Placental epithelial cell (primary cell): ENCODE measurements at places on chromosomes 4 and X. TPM values are rescaled to one million over a fixed set of nuclear protein-coding genes. Genes with fewer than 3 reads are reported as not detected.

Gene CYLC1
- total RNA-seq: not detected in 2 replicates

Gene KIAA1210
- total RNA-seq: not detected in 2 replicates

Gene ENOX2
- 5.1 and 11.7 TPM in 2 replicates for total RNA-seq

Gene NHS
- under 0.01 TPM in 2 replicates for total RNA-seq

Gene NAA11
- total RNA-seq: not detected in 2 replicates

Gene CTSO
- total RNA-seq: 5.9 and 10.6 TPM in 2 replicates

Gene GPRASP2
- 8.0 and 11.4 TPM in 2 replicates for total RNA-seq

Gene LUZP4
- not detected in 2 replicates for total RNA-seq

Gene UBA1
- 197 and 296 TPM in 2 replicates for total RNA-seq

Gene PLK4
- total RNA-seq: 4.2 and 6.3 TPM in 2 replicates

Gene ETDB
- not detected in 2 replicates for total RNA-seq

Gene DCAF8L2
- not detected in 2 replicates for total RNA-seq

Gene CCDC110
- total RNA-seq: 0.11 and 0.39 TPM in 2 replicates

Gene BEND4
- total RNA-seq: not detected in 2 replicates

Gene SERTM2
- not detected in 2 replicates for total RNA-seq

Gene FAM47A
- total RNA-seq: not detected in 2 replicates

Gene TCEAL6
- total RNA-seq: not detected in 2 replicates

Gene MAGEE1
- 3.0 and 3.1 TPM in 2 replicates for total RNA-seq

Gene CCDC149
- 2.4 and 2.5 TPM in 2 replicates for total RNA-seq

Gene DOCK11
- total RNA-seq: 1.6 TPM in 2 replicates

Gene MAGEA9
- not detected in 2 replicates for total RNA-seq

Gene PPP1R2C
- not detected in 2 replicates for total RNA-seq

Gene CXorf49
- 0.39 TPM in 1 of 2 replicates, not detected in the other for total RNA-seq

Gene LONRF3
- not detected in 2 replicates for total RNA-seq

Gene AKAP4
- not detected in 2 replicates for total RNA-seq

Gene CDX4
- not detected in 2 replicates for total RNA-seq

Gene FHDC1
- 4.7 and 9.1 TPM in 2 replicates for total RNA-seq

Gene ADGRG2
- total RNA-seq: 0.22 and 0.39 TPM in 2 replicates

Gene MMRN1
- not detected in 2 replicates for total RNA-seq

Gene PF4V1
- total RNA-seq: not detected in 2 replicates

Gene GAGE13
- not detected in 2 replicates for total RNA-seq

Gene CYBB
- total RNA-seq: not detected in 2 replicates

Gene NWD2
- under 0.01 TPM in 2 replicates for total RNA-seq

Gene HMGB2
- total RNA-seq: 8.8 and 23.6 TPM in 2 replicates

Gene ZNF732
- 2.0 and 2.9 TPM in 2 replicates for total RNA-seq

Gene ZDHHC15
- total RNA-seq: not detected in 2 replicates

Gene BANK1
- total RNA-seq: 0.33 and 0.39 TPM in 2 replicates

Gene HUWE1
- total RNA-seq: 149 and 275 TPM in 2 replicates

Gene NSG1
- 102 and 108 TPM in 2 replicates for total RNA-seq

Gene TMPRSS11A
- not detected in 2 replicates for total RNA-seq

Gene TASL
- not detected in 2 replicates for total RNA-seq

Gene PRKX
- 7.9 and 13.3 TPM in 2 replicates for total RNA-seq

Gene ENPEP
- total RNA-seq: 0.39 and 2.3 TPM in 2 replicates

Gene CHRDL1
- not detected in 2 replicates for total RNA-seq

Gene ETDA
- total RNA-seq: not detected in 2 replicates

Gene XKRX
- 0.79 TPM in 1 of 2 replicates, not detected in the other for total RNA-seq

Gene F11
- total RNA-seq: not detected in 2 replicates

Gene RAP1GDS1
- total RNA-seq: 22.8 and 33.6 TPM in 2 replicates

Gene MAPK10
- 0.65 and 5.1 TPM in 2 replicates for total RNA-seq

Gene POLN
- 2.8 and 6.7 TPM in 2 replicates for total RNA-seq

Gene SSX4
- not detected in 2 replicates for total RNA-seq

Gene SPANXA1
- not detected in 2 replicates for total RNA-seq

Gene CABS1
- not detected in 2 replicates for total RNA-seq

Gene BTC
- total RNA-seq: not detected in 2 replicates

Gene GC
- total RNA-seq: not detected in 2 replicates

Gene MTMR8
- 0.76 and 0.79 TPM in 2 replicates for total RNA-seq
